Putamen (tissue), 1 donor: ENCODE measurements at places on chromosomes 4 and X.
A peak's percentile ranks its signal among the peaks of the same experiment; 100 is the strongest.

GRCh38 chrX:154793084-154793795 is 12.0 kb downstream of the MPP1 start:
- DNase-seq, result no peak

- DNase-seq, result no peak
These were observed 8.9 kb upstream of the GSX2 start for GRCh38 chr4:54090804-54091623.

- no peak for DNase-seq
These were observed 481.5 kb downstream of the BCOR start for GRCh38 chrX:39616098-39616729.

DNA sequence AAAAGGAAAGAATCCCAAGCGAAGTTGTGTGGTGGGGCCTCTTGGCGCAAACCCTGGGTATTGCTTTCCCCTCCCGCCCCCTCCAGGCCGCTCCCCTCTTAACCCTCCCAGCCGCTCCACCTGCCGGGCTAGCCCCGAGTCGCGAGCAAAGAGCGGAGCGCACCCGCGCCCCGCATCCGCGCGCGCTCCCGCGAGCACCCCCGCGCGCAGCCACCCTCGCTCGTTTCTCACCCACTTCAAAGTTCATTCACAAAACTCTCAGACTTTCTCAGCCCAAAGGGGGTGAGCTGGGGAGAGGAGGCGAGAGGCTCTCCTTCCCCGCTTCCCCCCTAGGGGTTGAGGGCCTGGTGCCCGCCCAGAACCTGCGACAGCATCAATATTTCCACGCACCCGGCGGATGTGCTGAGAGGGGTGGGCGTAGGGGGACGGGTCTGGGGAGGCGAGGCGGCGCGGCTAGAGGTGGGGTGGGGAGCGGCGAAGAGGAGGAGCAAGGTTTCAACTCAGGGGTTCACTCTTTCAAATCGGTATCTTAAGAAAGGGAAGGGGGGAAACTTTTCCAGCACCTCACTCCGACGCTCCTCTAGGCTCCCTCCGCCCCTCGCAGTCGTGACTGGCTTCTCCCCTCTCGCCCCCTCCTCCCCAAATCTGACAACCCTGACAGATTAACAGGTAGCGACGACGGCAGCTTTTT is 1.8 kb downstream of the MAML3 start:
- DNase-seq, result peak; percentile 70

GRCh38 chr4:112905728-112906127 is 143.7 kb upstream of the ANK2 start:
- DNase-seq, result no peak
